ENCODE measurements at places on chromosomes 7 and 10.
A peak's percentile ranks its signal among the peaks of the same experiment; 100 is the strongest.

- no peak for DNase-seq
Observed at GRCh38 chr10:78566284-78567111, 502.3 kb upstream of the ZMIZ1 start.

DNA sequence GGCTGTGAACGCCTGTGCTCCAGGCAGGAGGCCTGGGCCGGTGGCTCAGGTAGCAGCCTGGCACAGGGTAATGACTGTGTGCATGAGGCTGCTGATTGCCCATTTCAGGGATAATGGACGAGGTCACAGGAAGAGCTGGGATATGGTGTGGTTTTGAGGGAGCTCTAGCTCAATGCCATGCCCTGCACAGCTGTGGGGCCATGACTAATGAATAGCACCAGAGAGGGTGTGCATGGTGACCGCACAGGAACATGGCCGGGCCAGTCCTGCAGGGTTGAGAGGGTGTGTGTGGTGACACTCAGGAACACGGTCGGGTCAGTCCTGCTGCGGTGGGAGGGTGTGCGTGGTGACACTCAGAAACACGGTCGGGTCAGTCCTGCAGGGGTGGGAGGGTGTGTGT, 21.8 kb downstream of the NKX6-2 start:
- no peak for DNase-seq

DNA sequence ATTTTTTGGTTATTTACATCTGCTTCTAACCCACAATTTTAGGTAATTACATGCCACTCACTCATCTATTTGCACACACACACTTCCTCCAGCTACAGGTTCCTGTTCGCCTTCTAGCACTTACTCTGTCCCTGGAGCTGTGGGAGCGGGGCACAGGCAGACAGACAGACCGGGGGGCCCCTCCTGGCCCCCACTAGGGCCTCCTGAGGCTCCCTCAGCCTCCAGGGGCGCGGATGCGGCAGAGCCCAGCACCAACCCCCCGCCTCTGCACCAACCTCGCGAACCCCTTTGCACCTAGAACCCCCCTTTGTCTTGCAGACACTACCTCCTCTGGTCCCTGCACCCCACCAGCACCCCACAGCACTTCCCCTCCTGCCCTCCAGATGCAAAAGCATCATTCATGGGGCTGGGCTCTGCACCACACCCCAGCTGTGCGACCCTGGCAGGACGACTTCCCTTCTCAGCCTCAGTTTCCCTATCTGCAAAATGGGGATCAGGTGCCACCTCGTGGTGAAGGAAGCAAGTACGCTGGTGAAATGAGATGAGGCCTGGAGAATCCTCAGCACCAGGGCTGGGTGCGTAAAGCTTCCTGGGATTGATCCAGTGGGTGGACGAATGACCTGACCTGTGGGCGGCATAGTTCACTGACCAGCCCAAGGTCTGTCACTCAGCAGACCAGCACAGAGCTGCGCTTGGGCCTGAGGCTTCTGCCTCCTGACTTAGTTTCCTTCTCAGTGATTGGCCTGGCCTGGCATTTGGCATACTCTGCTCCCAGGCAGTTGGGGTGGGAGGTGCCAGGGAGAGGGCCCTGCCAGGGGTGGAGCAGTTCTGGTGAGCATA, 37.9 kb downstream of the ELFN1 start:
- no peak for DNase-seq

DNA sequence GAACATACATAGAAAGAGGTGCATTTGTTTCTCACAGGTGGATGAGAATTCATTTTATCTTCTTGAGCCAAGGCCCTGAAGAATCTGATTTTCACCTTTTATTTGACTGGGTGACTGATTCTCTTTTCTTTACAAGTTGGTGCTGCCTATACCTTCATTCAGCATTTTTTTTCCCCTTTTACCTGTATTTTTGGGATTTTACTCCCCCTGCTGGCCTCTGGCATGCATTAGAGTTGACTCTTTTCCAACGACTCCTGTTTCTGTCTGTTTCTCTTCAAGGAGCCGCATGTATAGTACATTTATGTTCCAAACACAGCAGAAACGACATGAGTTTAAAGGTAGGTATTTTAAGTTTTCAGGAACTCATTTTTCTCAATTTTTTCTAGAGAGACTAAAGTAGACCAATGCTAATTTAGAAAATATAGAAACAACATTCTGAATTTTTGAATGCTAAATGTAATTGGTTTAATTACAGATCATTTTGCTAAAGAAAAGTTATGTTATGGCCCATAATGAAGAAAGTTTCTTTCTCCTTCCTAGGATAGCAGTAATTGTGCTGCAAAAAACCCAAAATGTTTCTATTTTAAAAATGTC, 149.8 kb upstream of the HDAC9 start:
- peak; percentile 72 for DNase-seq

DNA sequence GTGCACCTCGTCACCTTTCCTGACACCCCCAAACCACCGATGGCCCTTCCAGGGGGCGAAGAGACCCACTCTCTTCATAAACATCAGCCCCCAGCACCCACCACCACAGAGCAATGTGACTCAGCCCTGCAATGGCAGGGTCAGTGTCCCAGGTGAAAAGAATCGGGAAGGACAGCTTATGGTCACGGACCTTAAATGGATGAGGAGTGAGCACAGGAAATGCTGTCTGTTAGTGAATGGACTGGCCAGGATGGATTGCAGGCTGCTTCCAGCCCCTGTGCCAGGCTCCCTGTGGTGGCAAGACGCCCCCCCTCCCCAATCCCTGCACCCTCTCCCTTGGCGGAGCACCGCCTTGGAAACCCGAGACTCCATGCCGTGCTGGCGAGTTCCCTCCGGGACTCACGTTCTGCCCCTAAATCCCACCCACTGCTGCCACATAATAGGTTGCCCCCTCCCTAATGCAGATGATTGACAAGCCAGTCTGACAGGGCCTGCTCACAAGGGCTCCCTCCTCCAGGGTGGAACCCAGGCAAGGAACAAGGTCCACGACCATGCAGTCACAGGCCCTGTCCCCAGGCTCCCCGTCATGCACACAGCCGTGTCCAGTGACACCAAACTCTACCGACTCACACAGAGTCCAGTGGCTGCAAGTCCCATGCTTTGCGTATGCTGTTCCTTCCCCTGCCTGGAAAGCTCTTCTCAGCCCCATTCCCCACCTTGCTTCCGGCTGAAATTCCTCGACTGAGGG, 7.3 kb downstream of the ASB13 start:
- DNase-seq: no peak

DNA sequence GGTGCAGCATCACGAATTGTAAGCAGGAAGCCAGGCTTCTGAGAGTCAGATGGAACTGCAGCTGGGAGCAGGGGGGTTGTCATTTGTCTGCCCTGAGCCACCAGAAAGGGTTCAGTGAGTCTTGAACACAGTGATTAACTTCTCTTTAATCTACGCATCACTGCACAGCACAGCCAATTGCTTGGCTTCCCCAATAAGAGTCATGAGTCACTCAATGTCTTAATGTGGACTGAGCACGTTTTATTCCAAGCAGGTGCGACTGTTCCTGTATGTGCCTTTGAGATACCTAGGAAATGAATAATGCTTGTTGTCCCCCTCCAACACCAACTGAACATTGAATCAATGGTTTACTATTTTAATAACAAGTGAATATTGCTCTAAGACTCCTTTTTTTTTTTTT, 26.0 kb upstream of the PLEKHA1 start:
- DNase-seq: no peak

DNA sequence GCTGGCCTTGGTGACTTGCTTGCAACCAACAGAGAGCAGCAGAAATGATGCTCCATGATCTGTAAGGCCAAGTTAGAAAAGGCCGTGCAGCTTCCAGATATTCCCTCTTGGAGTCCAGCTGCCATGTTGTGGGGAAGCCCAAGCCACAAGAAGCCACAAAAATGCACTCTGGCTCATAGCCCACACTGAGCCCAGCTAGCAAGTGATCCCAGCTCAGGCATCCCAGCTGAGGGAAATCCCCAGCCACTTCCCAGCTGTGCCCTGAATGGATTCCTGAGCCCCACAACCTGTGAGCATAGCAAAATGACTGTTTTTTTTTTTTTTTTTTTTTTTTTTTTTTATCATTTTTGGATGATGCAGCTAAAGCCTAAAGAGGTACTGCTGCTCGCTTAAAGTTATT, 11.1 kb upstream of the SDK1 start:
- no peak for DNase-seq

- DNase-seq: peak; percentile 2
Observed at GRCh38 chr10:49280001-49280408, 19.0 kb upstream of the C10orf71 start.

GRCh38 chr10:78445308-78445707, 411.6 kb downstream of the RPS24 start:
- no peak for DNase-seq

DNA sequence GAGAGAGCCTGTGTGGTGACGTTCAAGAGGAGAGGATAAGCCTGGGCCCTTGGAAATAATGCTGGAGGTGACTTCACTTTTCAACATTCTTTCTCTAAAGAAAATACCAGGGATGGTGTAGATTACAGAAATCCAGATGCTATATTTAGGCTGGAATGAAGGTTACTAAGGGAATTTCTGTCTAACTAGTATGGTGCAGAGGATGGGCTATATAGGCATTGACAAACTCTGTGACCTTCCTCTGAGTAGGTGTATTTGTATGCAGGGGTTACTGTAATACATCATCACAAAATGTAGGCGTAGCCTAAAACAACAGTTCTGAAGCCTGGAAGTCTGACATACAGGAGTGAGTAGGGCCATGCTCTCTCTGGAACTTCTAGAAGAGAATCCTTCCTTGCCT, 155.3 kb upstream of the INHBA start:
- no peak for DNase-seq

DNA sequence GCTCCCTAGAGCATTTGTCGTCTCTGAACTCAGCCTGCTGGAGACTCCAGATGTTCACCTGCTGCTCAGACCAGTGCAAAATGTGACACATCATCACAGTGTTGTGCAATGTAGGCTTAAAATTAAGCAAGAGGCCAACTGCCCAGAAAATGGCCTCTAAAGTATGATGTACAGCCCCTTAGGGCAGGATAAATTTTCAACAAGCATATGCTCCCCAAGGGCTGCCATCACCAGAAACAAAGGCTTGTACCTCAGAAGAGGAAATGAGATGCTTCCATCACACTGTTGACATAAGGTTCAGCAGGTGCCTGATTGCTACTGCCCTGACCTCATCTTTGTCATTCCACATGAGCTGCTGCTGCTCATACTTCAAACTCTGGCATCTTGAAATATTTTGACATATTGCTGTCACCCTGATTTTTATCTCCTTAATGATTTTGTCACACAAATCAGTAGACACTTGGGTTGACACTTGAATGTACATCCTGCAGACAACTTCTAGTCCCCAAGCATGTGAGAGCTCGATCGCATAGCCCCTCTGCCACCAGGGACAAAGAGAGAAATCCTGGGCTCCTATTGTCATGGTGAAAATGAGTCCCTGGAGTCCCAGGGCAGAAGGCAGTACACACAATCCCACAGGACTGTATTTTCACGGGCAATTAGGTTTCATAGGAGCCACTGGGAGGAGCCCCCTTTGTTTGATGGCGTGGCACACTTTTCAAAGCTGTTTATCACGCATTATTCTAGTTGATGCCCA, 219.7 kb upstream of the STK17A start:
- no peak for DNase-seq

DNA sequence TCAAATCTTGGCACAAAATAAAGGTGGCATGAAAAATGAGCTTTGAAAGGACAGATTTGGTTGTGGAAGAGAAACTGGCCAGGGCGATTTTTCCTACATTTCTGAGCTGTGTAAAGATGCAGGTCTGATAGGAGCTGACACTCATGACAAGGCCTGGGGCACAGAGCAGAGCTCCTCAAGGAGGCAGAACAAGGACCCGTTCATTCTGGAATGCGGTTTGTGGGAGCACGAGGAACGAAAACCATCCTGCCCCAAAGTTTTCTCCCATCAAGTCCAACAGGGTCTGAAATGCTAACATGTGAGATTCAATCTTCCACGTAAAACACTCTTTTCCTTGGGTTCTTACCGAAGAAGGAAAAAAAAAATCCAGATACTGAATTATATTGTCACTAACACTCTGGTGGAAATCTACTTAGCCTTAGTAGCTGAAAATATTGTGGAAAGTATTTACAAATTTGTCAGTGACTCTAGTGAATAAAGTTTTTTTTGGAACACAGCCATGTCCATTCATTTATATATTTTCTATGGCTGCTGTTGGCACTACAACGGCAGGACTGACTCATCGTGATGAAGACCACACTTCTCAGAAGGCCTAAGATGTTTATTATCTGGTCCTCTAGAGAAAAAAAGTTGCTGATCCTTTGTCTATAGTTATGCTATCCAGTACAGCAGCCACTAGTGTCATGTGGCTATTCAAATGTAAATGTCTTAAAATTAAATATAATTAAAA, 215.7 kb downstream of the BAMBI start:
- DNase-seq: peak; percentile 79

DNA sequence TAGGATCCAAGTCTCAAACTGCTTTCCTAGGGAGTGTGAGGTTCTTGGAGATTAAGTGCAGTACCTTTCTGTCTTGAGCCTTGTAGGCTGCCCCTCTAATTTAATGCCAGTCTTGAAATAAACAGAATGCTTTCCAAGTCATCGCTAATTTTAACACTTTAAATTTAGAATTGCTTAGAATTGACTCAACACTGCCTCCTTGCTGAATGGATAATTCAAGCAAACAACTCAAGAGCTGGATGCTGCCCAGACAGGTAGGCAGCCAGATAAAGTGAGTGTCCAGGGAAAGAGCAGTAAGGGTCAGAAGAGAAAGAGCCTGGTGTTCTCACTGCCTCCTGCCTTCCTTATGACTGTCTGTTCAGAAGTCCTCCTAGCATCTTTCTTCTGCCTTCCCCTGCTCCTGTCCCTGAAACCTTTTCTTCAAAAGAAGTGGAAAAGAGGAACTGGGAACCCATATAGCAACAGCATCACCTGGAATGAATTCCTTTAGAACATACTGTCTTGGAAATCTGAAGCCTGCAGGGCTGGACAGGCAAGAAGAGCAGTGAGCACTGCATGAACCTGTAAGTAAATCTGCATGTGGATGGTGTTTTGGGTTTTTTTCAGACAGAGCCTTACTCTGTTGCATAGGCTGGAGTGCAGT, 3.1 kb upstream of the GOT1 start:
- peak; percentile 9 for DNase-seq

DNA sequence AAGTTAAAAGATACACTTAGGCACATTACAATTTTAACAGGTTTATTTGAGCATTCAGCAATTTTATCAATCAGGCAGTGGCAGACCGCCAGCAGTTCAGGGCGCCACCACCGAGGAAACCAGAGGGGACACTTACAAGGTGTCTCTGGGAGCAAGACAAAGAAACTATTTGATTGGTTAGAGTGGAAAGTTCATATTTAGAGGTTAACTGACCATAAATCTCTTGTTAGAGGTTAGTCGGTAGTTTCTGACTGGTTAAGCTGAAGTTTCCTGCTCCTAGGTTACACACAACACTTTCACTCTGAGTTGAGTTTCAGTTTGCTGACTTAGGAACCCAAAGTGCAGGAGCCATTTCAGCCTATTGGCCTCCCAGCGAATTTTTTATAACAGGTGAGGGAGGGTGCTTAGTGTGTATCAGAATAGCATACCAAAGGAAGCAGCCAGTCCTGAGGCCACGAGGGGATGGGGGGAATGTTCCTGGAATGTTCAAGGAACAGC, 10.8 kb upstream of the PVRIG start:
- no peak for DNase-seq

DNA sequence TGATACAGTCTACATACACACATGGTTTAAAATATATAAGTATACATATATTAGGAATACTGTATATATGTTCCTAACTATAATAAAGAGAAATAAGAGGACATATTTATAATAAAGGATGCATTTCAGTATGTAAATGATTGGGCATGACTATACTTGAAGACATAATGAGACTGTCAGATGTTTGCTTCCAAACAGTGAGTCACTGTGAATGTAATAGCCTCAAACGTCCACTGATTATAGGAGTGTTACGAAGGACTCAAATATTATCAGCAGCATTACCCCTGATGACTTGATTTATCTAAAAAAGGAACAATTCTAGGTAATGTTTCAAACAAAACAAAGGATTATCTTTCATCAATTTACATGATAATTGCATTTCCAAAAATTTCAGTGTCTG, 39.9 kb upstream of the NRBF2 start:
- no peak for DNase-seq

All from endothelial cell of umbilical vein (primary cell).